ENCODE measurements at places on chromosomes 2 and 18.

DNA sequence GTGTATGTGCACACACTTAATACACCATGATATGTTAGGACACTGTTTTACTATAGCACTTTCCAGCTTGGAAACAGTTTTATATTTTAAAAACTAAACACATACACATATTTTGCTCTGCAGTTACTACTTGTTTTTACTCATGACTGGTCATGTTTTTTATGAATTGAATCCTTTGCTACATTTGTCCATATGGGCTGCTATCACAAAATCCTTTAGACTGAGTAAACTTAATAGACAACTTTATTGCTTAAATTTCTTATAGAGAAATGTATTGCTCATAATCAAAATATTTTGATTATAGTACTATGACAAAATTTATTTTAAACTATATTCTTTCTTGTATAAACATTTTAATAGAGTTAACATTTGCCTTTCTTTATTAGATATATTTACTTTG, 314.8 kb downstream of the RBM43 start:
- no peak for DNase-seq

GRCh38 chr2:121736140-121736461, 574 bp downstream of the NIFK start:
- DNase-seq = no peak

GRCh38 chr2:236172255-236173035, 4.3 kb upstream of the GBX2 start:
- no peak for DNase-seq

- DNase-seq = no peak
Observed at GRCh38 chr2:234493796-234494195, 3.1 kb downstream of the ARL4C start.

DNA sequence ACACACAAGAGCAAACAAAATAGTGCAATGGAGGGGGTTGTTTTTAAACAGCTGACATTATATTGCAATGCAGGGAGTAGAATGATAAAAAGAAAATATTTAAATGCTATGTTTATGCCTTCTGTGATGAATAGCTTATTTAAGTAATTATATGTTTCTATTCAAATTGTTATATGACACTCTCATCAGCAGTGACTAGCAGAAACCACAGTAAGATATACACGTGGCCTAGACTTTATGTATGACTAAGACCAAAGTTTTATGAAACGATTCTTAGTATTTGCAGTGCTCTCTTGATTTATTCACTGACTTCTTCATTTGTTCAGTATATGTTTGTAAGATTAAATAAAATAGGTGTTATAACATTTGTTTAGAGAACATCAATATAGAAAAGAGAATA, 26.1 kb upstream of the C1D start:
- DNase-seq = no peak

All from endothelial cell of umbilical vein (primary cell).